ENCODE measurements at places on chromosomes 2 and 18.

DNA sequence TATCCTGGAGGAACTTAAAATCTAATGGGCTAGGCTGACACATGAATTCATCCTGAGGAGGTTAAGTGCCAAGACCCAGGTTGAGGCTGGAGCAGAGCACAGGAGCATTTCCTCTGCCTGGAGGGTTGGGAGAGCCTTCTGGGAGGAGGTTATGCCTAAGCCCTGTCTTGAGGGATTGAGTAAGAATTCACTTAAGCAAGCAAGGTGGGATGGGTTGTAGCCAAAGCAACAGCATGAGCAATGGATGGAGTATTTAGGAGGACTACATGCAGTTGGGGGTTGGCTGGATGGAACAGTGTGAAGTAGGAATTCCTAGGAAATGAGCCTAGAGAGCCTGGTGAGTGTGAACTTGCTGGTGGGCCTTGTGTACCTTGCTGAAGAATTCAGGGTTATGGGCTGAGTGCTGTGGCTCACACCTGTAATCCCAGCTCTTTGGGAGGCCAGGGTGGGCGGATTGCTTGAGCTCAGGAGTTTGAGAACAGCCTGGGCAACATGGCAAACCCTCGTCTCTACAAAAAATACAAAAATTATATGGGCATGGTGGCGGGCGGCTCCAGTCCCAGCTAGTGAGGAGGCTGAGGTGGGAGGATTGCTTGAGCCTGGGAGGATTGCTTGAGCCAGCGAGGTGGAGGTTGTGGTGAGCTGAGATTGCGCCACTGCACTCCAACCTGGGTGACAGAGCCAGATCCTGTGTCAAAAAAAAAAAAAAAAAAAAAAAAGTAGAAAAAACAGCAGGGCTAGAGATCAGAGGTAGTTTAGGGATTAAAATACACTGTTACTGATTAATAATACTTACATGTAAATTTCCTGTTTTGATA, 22.2 kb downstream of the TANC1 start:
- no peak overlapping the region for H3K4me3 ChIP-seq
- H3K4me1 ChIP-seq, result peaks cover 50% of the 10 kb centered on the region
- H3K27ac ChIP-seq, result no peak overlapping the region
- H3K27me3 ChIP-seq, result no peaks in the 10 kb centered on the region
- DNase-seq, result no peak
- H3K36me3 ChIP-seq, result no peaks in the 10 kb centered on the region

- no peak overlapping the region for H3K4me3 ChIP-seq
- H3K27ac ChIP-seq, result no peak overlapping the region
- no peak for DNase-seq
- H3K4me1 ChIP-seq, result no peaks in the 10 kb centered on the region
- no peaks in the 10 kb centered on the region for H3K27me3 ChIP-seq
Measured at GRCh38 chr2:159446201-159446600, 159.7 kb upstream of the WDSUB1 start.

- no peaks in the 10 kb centered on the region for H3K4me1 ChIP-seq
- H3K36me3 ChIP-seq, result no peaks in the 10 kb centered on the region
- H3K4me3 ChIP-seq, result no peak overlapping the region
- no peak overlapping the region for H3K27ac ChIP-seq
- DNase-seq, result no peak
Measured at GRCh38 chr2:236625156-236625690, 55.6 kb downstream of the ACKR3 start.

DNA sequence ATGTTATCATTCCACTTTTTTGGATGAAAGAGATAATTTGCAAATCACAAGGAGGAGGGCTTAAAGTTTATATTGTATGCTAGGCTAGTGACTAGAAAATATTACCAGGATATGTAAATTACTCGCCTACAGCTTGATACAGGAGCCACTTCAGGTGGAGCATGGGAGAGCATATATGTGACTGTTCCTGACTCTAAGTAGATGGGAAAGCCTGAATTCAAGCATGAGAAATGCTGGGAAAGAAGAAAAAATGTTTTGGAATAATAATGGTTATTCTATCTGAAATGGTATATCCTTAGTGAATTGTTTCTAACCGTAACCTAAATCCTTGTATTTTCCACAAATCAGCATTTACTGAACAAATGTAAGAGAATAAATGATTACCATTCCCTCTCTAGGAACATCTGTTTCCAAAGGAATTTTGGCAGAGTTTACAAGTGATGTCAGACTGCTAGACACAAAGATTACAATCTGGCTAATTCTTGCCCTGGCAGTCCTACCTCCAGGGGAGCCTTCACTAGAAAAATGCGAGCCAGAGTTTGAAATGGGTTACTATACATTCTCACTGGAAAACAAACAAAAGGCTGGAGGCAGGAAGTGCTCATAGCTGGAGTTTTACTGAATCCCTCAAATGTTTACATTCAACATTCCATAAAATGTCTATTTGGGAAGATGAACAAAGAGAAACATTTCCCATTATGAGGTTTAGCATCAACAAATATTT, 129.4 kb upstream of the MAPRE2 start:
- H3K27ac ChIP-seq, result no peak overlapping the region
- no peak overlapping the region for H3K4me3 ChIP-seq
- H3K4me1 ChIP-seq, result peaks cover 3% of the 10 kb centered on the region
- DNase-seq, result no peak
- H3K27me3 ChIP-seq, result no peaks in the 10 kb centered on the region
- no peaks in the 10 kb centered on the region for H3K36me3 ChIP-seq

DNA sequence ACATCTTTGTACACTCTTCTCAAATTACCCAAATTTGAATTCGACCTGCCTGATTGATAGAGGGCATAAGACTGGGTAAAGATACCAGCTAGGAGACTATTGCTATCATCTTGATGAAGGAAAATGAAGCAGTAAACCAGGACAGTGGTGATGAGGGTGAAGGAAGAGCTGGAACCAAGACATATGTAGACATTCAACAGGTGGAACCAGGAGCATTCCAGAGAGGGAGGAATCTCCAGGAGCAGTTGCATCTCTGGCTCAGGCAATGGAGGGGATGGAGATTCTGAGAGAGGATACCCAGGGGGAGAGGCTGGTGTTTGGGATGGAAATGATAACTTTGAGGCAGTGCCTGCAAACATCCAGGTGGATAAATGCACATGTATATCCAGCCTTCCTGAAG, 41.6 kb downstream of the SDC1 start:
- no peak overlapping the region for H3K4me3 ChIP-seq
- H3K27me3 ChIP-seq, result no peaks in the 10 kb centered on the region
- peak overlapping the region; percentile 83 for H3K27ac ChIP-seq

Measured in thyroid gland (tissue), 4 donors.